ENCODE measurements at places on chromosomes 2 and 18.

DNA sequence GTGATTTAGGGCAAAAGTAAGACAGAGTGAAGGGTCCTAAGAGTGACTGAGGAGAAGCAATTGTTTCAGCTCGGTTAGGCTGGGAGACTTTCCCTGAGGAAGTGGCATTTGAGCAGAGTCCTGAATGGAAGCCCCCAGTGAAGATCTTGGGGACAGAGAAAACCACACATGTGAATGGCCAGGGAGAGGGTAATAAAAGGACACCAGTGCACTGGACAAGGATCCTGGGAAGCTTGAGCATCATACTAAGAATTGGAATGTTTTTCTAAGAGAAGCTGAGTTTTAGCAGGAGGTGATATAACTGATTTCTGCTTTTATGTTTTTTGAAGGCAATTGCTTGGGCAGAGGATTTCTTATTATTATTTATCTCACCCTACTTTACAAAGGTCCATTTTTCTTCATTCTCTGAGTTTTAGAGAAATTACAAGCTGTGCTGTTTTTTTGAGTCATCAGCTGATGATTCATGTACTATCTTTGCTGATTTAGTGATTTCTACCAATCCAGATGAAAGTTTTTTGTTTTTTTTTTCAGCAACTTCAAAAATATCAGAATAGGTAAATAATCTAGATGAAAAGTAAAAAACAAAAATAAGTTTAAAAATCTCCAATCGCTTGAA lies 43.5 kb downstream of the MFSD6 start:
- DNase-seq = no peak

GRCh38 chr2:15820927-15821326 lies 119.4 kb upstream of the MYCN start:
- DNase-seq = no peak

- DNase-seq = no peak
These were observed 15.5 kb downstream of the SLC25A12 start for GRCh38 chr2:171878481-171878993.

DNA sequence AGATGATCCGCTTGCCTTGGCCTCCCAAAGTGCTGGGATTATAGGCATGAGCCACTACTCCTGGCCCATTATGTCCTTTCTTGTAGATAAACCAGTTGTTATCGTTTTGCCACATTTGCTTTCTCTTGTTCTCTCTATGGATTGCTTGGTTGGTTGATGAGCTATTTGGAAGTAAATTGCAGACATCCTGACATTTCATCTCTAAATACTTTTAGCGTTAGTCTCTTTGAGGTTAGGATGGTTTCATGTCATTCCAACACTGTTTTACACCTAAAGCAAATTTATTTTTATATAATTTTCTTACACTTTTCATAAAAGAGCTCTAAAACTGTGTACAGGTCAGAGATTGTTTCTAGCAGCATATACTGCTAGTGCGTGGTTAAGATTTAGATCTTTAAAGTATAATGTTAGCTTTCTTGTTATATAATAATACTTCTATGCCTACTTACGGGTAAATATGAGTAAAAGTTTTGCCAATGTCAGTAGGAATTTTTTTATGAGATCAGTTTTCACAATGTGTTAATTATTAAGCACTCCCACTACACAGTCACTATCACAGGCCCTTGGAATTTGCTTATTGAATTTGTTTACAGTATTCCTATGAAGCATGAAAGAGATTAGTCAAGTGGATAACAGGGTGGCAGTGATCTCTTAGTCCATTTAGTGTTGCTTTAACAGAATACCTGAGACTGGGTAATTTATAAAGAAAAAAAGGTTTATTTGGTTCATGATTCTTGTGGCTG lies 10.3 kb downstream of the POLI start:
- DNase-seq = no peak

DNA sequence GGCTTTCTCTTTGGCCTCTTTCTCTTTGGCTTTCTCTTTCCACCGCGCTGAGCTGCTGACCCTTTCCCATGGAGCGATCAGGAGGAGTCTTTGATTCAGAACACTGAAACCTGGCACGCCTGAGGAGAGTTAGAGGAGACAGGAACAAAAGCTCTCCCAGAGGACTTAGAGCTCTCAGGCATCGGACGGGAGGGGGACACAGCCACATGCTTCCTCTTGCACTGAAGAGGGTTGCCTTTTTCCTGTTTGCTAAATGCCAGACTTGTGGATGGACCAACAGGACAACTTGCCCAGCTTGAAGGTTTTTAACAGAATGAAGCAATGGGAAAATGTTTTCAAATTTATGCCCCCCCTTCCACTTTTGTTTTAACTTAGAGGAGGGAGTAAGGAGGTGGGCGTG lies 3.6 kb upstream of the PTPN18 start:
- DNase-seq = peak; percentile 41

DNA sequence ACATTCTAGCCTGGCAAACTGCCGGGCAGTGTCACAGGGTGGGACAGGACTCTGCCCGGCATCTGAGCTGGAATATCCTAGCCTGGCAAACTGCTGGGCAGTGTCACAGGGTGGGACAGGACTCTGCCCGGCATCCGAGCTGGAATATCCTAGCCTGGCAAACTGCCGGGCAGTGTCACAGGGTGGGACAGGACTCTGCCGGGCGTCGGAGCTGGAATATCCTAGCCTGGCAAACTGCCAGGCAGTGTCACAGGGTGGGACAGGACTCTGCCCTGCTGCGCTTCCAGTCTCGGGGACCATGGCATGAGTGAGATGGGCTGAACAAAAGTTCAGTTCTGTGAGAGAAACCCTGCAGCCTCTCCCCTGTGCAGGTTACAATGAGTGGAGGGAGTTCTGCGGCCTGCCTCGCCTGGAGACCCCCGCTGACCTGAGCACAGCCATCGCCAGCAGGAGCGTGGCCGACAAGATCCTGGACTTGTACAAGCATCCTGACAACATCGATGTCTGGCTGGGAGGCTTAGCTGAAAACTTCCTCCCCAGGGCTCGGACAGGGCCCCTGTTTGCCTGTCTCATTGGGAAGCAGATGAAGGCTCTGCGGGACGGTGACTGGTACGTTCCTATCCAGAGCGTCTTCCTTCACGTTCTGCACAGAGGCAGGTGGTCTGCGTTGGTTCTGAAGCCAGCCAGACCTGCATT lies 80.3 kb downstream of the TPO start:
- no peak for DNase-seq

GRCh38 chr18:45167631-45168280 lies 447.5 kb upstream of the SLC14A2 start:
- no peak for DNase-seq

DNA sequence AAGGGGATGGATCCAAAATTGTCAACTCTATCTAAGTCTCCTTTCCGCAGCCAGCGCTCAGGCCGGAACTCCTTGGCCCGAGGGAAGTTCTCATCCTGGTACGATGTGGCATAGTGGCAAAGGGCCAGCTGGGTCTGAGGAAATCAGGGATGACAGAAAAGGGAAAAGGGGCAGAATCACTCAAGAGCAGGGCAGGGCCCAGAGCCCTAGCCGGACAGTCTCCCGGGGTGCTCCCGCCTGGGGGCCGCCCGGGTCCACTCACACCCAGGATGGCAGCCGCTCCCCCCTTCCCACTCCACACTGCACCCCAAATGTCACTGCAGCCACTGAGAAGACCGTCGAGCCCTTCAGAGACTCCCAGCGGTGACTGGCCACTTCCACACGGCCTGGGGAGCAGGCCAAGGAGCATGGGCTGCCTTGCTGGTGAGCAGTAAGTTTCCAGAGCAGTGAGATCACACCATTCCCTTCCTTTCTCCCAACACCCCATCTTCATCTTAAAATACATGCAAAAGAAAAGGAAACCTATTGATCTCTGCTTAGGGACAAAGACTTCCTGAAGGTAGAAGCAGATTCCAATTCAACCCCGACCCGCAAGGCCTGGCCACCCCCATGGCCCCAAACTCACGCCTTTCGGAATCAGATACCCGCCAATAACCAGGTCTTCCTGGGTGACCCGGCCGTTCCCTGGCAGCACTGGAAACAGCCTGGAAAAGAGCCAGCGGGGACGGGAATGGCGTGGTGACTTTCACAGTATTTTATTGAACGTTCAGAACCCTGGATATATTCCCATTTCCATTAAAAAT lies 26.7 kb downstream of the CYP27C1 start:
- no peak for DNase-seq

DNA sequence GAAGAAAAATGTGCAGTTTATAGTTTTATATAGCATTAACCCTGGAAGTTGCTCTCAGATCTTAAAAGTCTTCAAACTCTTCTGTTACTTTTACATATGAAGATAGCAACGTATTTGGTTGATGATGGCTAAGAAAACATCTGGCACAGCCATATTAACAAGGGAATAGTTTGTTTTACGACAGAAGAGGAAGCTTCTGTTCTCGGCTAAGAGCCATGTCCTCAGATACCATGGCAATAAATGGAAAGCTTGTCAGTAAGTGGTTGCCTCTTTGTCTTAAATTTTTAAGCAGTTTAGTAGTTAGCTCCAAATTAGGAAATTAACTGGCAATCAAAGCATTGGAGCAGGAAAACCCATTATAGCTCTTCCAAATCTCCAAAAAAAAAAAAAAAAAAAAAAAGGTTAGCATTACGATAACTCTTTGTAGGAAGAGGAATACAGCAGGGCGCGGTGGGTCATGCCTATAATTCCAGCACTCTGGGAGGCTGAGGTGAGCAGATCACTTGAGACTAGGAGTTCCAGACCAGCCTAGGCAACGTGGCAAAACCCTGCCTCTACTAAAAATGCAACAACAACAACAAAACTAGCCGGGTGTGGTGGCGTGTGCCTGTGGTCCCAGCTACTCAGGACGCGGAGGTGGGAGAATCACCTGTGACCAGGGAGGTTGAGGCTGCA lies 4.5 kb upstream of the STON1 start:
- DNase-seq = no peak

GRCh38 chr2:156818944-156819343 lies 382.8 kb downstream of the GPD2 start:
- DNase-seq = no peak

- no peak for DNase-seq
These were observed 52.6 kb upstream of the KIDINS220 start for GRCh38 chr2:8889978-8890377.

DNA sequence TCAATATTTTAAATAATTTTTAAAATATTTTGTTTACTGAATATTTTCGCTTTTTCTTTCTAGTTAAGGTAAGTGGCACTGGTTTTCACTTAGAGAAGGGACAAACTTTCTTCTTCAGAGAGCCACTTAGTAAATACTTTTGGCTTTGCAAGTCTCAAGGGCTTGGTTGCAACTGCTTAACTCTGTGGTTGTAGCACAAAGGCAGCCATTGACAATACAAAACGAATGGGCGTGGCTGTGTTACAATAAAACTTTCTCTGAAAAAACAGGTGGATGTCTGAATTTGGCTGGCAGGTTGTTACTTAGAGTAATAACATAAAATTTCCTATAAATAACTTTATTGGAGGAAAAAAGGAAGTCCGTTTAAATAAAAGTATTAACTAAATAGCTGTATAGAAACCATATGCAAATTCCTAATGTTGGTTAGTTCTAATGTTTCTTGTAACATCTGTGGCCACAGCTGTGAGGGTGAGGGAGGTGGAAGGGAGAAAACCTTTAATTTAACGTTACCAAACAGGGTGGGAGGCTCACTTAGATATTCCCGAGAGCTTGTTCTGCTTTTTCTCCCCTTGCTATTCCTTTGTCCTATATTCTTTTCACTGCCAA lies 62.4 kb upstream of the TNP1 start:
- DNase-seq = no peak

DNA sequence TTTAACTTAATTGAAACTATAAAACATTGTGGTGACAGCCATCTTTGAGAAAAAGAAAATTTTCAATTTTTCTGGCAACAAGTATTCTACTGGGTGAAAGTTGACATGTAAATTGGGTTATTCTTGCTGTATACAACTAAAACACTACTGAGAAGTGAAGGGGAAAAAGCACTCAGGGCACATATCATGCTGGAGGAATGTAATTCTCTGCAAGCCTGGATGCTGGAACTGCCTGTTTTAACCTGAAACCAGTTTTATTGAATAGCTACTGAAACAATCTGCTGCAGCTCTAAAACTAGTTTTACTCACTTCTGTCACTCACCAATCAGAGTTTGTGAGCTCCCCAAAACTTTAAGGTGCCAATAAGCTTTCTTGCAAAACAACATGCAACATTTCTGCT lies 1136.0 kb downstream of the LRP1B start:
- no peak for DNase-seq

DNA sequence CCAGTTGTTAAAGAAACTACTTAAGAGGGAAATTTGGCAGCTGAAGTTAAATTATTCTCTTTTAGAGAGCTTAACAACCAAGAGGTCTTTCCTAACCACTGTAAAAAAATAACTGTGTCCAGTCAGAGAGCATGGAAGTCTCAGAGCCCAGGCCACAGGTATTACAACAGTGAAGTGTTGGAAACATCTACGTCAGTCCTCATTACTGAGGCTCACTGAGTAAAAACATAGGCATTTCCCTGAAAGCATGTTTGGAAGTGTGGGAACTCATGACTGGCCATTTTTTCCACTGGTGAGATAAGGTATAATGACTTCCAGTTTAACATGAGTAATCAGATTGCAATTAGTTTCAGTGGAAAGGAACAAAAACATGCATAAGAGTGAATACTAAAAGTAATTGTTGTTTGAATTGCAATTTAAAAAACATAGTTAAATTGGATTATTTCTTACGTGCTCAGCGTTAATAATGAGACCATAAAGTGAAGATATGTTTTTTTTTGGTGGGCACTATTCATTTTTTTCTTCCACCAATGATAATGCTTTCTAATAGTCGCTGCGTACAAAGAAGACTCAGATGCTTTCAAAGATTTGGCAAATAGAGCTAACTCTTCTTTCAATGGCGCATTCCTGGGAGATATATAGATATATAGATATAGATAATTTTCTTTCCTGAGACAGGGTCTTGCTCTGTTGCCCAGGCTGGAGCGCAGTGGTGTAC lies 60.8 kb downstream of the EFEMP1 start:
- DNase-seq = no peak

DNA sequence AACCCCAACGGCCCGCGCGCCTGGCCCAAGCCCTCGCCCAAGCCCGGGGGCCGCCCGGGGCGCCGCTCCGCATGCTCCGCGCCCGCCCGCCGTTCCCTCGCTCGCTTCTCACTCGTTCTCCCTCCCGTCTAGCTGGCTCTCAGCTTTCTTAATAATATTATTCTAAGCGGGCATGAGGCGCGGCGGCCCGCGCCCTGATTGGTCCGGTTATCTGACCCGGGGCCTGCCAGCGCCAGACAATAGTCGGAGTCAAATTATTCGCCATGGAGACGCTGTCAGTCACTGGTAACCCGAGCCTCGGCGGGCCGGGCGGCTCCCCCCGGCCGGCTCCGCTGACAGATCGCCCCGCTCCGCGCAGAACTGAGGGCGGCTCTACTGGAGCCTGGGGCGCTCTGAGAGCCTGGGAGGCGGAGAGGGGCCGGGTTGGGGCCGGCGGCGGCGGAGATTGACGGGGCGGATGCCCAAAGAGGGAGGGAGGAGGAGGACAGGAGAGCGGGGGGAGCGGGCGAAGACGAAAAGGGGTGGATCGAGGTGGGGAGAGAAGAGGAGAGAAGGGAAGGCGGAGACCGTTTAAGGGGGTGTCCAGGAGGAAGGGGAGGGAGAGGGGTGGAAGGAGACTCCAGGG lies at the start of gene SIX2:
Gene SIX2, minus strand, starts transcription at position 150 of the 625 bp plus-strand sequence. CDS start 342 bp downstream, outside the sequence.
- DNase-seq = peak; percentile 23

- DNase-seq = no peak
These were observed 5.4 kb downstream of the CTAGE1 start for GRCh38 chr18:22412176-22412911.

- no peak for DNase-seq
These were observed 43.3 kb upstream of the CYP20A1 start for GRCh38 chr2:203195331-203196036.

- peak; percentile 42 for DNase-seq
These were observed 50.1 kb upstream of the LPIN2 start for GRCh38 chr18:3062798-3063680.

- no peak for DNase-seq
These were observed 171.1 kb upstream of the RBMS1 start for GRCh38 chr2:160664603-160665140.

Measured in suppressor macrophage (primary cell).